ENCODE measurements at places on chromosomes 13 and 19.

- no peak for DNase-seq
Observed at GRCh38 chr19:5586300-5587070, 18.7 kb upstream of the TINCR start.

GRCh38 chr19:19113040-19113626 is 25.1 kb downstream of the TMEM161A start:
- DNase-seq: peak; percentile 51

DNA sequence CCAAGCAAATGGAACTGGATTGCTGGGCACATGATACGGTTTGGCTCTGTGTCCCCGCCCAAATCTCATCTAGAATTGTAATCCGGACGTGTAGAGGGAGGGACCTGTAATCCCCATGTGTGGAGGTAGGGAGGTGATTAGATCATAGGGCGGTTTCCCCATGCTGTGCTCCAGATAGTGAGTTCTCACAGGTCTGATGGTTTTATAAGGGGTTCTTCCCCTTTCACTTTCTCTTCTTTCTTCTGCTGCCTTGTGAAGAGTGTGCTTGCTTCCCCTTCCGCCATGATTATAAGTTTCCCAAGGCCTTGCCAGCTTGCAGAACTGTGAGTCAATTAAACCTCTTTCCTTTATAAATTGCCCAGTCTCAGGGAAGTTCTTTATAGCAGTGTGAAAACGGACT is 32.6 kb upstream of the MTIF3 start:
- DNase-seq: no peak

DNA sequence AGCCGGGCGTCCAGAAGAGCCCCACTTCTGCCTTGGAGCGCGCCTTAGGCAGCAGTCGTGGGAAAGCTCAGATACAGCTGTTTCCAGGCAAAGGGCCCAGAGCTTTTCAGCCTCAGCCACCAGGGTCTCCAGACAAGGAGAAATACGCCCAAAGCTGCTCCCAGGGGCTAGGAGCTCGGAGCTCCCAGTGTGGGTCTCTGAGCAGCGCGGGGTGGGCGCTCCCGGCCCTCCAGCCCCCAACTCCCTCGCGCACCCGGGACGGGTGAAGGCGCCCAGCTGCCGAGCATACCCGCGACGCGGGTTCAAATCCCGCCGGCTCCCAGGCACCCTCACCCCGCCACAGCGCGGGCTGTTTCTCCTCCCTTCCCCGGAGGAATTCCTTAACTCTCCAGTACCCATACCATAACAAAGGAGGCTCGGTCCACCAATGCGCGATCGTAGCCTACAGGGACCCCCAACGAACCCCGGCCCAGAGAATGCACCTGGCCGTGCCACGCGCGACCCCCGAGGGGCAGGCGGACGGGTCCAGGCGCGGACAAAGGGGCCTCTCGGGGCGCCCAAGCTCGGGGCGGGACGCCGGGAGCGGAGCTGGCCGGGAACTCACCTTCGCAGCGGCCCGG is 507 bp downstream of the COL4A1 start:
- peak; percentile 58 for DNase-seq
